ENCODE measurements at places on chromosomes 3 and 15. TPM values are rescaled to one million over a fixed set of nuclear protein-coding genes. Genes with fewer than 3 reads are reported as not detected.

The MFGE8 gene
- total RNA-seq: 1.9 TPM

The GRAMD2A gene
- not detected for total RNA-seq

The HIGD2B gene
- 0.24 TPM for total RNA-seq

The SEMA4B gene
- total RNA-seq: 26.0 TPM

The LNP1 gene
- total RNA-seq: 2.4 TPM

The CEP63 gene
- total RNA-seq: 25.9 TPM

The SENP8 gene
- total RNA-seq: 2.4 TPM

The STARD5 gene
- total RNA-seq: 6.1 TPM

The CCR9 gene
- 2.3 TPM for total RNA-seq

The MESP2 gene
- not detected for total RNA-seq

The ZIC1 gene
- not detected for total RNA-seq

The C3orf18 gene
- total RNA-seq: 1.3 TPM

The PRSS50 gene
- total RNA-seq: not detected

The PPP1R14D gene
- not detected for total RNA-seq

The FILIP1L gene
- total RNA-seq: 3.3 TPM

The CLRN1 gene
- total RNA-seq: not detected

The KLHL40 gene
- total RNA-seq: not detected

The CACNA2D3 gene
- total RNA-seq: not detected

The PLA2G4D gene
- not detected for total RNA-seq

The CA12 gene
- 0.11 TPM for total RNA-seq

The GTF2A2 gene
- total RNA-seq: 150 TPM

The SERPINI2 gene
- 0.33 TPM for total RNA-seq

The ANKRD34C gene
- not detected for total RNA-seq

The ENTPD3 gene
- not detected for total RNA-seq

The POLQ gene
- 14.5 TPM for total RNA-seq

The NPAP1 gene
- not detected for total RNA-seq

The TMEM108 gene
- not detected for total RNA-seq

The FRMD4B gene
- 6.9 TPM for total RNA-seq

The GOLGA6L9 gene
- total RNA-seq: 1.3 TPM

The SCAP gene
- total RNA-seq: 64.1 TPM

The SRGAP3 gene
- 1.4 TPM for total RNA-seq

All from GM12878 (cell line).